ENCODE measurements at places on chromosomes 12 and 14.

DNA sequence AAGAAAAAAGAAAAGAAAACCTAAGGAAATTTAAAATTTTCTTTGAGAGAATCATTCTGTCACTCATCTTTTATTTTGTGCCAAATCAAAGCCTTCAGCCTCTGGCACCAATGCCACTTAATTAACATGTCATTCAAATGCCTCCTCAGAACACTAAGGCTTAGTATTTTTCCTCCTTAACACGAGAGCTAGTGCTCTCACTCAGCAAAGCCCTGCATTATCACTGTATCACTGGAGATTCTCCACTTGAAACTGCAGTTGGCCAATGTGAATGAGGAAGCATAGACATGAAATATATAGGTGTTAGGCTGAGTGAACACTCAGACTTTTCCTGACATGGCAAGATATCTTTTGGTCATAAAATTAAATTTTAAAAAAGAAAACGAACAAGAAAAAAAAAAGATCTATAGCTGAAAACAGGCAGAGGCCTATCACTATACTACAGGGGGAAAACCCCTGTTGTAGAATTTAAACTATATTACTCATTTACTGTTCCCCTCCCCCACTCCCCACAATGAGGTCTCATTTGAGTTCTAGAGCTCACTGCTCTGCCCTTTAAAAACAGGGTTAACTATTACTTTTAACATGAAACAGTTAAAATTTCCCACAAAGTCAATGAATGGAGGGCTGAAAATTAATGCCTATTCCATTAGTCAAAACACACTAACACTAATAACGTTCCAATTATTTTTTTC is 5.1 kb downstream of the MBIP start:
- no peak for DNase-seq

GRCh38 chr14:73403181-73403752 is 55.1 kb downstream of the NUMB start:
- DNase-seq, result no peak

- DNase-seq, result no peak
These were observed 257.4 kb downstream of the ZFP36L1 start for GRCh38 chr14:68535404-68536017.

GRCh38 chr14:88007608-88008007 is 2.7 kb downstream of the GPR65 start:
- DNase-seq, result no peak

- no peak for DNase-seq
These were observed 78.7 kb downstream of the PRORP start for GRCh38 chr14:35201066-35201465.

DNA sequence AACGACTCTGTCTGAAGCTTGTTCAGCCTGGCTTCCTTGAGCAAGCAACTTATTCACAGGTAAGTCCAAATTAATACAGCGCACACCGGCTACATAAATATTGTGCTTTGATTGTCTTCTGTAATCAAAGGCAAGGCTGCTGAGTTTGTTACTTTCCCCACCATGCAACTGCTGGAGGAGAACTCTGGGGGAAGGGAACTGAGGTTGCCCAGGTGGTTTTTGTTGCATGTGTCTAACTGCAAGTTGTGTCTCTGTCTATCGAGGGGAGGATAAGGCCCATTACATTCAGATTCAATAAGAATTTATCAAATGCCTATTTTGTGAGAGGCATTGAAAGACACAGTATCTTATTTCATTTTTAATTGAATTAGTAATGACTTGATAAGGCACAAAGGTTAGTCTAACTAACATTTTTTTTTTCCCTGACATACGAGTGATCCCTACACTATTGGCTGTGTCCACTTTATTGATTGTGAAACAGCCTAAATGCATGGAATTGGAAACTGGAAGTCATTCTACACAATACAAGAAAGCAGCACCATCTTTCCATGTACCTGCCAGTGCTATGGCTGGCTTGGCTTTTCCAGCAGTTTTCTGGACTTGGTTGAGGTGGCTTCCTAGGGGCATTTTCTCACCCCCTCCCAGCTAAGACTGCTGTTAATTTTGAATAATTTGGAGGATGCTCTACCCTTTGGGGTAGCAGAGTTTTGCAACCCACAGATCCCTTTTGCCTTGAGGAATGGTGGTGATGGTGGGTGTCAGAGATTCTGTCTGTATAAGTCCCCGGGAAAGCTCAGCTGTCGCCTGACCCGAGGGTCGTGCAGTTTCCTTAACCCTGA is 951 bp upstream of the CHST11 start:
- no peak for DNase-seq

- no peak for DNase-seq
These were observed 650.0 kb upstream of the STXBP6 start for GRCh38 chr14:25699981-25700380.

GRCh38 chr14:73402579-73402978 is 55.8 kb downstream of the NUMB start:
- no peak for DNase-seq

DNA sequence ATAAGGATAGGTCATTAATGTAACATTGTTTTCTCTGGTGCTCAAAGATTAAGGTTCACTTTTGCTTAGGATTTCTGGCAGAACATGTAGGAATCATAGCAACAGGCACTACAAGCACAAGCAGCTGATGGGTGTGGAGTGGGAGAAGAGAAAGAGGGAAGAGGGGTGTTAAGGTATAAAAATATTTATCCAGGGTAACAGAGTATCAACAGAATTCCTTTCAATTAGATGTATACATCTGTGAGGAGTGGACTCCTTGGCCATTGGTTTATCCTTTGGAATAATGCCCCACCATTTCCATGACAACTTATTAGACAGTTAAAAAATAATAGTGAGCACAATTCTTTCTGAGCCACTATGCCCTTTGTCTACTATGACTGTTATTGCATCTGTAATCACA is 388.3 kb upstream of the DDHD1 start:
- no peak for DNase-seq

DNA sequence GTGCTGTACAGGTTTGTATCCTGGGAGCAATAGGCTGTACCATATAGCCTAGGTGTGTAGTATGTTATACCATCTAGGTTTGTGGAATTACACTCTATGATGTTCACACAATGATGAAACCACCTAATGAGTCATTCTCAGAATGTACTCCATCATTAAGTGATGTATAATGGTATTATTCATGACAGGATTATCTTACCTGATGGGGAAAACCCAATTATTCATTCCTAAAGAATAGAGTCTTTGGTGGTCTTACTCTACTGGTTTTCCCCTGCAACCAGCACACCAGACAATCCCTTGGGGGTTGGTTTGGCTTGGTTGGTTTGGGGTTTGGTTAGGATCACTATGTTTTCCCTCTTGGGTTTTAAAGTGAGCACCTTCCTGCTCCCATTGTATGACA is 12.6 kb upstream of the OR10P1 start:
- no peak for DNase-seq

DNA sequence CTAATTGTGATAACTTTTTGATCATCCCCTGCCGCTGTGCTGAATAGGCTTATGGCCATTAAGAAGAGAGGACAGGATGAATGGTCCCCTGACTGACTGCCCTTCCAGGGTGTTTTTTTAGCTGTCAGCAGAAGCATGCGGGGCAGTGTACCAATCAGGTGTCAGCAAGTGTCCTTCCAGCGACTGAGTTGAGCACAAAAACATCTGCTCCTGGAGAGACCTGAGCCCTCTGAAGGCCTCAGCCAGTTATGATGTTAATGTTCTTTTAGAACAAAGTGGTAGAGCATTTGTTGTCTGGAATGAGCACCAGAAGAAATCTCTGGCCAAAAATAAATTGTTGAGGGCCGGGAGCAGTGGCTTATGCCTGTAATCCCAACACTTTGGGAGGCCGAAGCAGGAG is 37.5 kb downstream of the P2RX7 start:
- no peak for DNase-seq

- DNase-seq, result no peak
These were observed 38.7 kb downstream of the RHOF start for GRCh38 chr12:121754836-121755235.
